ENCODE measurements at places on chromosomes 13 and 19.
A peak's percentile ranks its signal among the peaks of the same experiment; 100 is the strongest.

DNA sequence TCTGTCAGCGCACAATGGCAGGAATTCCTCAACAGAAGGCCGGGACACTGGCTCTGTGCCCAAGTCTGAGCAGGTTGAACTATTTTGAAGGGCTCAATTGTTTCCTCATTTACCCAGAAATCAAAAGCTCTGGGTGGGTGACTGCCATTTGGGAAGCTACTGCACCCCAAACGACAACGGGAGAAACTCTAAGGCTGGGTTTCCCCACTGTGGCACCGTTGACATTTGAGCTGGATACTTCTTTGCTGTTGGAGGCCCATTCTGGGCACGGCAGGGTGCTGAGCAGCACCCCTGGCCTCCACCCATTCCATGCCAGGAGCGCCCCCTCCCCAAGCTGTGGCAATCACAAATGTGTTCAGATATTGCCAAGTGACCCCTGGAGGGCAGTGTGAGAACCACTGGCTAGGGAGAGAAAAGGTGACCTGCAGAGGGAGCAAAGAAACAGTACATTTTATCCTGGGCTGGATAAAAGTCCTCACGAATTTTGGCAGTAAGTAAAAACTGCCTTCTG lies 62.5 kb downstream of the RFX2 start:
- peak; percentile 46 for DNase-seq

- no peak for DNase-seq
Observed at GRCh38 chr19:49213791-49214190, 56.2 kb downstream of the TRPM4 start.

- DNase-seq: no peak
Observed at GRCh38 chr19:49555600-49556411, 24.6 kb downstream of the NOSIP start.

- no peak for DNase-seq
Observed at GRCh38 chr13:22218797-22219196, 547.9 kb downstream of the FGF9 start.

DNA sequence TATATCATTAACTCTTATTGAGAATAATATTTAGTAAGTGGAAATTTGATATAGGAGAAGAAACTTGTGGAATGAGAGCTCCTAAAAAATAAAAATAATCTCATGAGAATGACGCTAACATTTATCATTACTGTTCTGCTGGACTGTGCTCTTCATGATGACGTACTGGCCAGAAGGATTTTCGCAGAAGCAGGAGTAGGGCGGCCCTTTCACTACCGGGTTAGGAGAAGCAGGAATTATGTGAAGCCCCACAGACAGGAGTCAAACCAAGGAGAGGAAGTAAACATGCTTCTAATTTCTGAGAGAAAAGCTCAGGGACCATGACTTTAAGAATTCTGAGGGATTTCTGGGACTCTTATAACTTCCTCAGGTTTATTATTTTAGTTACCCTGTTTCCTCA lies 195.1 kb downstream of the VWA8 start:
- DNase-seq: no peak

DNA sequence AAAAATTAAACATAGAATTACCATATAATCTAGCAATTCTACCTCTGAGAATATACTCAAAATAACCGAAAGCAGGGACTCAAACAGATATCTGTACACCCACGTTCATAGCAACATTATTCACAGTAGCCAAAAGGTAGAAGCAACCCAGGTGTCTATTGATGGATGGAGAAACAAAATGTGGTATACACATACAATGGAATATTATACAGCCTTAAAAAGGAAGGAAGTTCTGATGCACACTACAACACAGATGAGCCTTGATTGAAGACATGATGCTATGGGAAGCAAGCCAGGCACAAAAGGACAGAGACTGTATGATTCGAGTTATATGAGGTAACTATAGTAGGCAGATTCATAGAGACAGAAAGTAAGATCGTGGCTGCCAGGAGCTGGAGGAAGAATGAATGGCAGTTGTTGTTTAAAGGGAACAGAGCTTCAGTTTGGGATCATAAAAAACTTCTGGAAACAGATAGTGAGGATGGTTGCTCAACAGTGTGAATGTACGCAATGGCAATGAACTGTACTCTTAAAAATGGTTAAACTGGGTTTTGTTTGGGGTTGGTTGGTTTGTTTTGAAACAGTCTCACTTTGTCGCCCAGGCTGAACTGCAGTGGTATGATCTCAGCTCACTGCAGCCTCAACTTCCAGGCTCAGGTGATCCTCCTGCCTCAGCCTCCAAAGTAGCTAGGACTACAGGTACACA lies 47.5 kb downstream of the ZIC5 start:
- no peak for DNase-seq

Data from LHCN-M2 (cell line).